NCI-H345 (cell line): ENCODE measurements at places on chromosomes 16 and 17.

- no peak for DNase-seq
Measured at GRCh38 chr16:873889-874288, 73.4 kb upstream of the GNG13 start.

DNA sequence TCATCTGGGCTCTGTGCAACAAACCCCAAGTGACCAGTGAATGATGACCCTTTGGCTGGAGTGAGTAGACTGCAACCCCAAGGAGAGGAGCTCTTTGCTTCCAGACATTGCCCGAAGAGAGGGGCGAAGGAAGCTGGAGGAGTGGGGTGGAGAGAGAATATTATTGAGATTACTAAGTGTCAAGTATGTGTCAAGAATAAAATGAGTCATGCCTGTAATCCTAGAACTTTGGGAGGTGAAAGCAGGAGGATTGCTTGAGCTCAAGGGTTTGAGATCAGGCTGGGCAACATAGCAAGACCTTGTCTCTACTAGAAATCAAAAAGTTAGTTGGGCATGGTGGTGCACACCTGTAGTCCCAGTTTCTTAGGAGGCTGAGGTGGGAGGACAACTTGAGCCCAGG, 142.0 kb upstream of the CCL2 start:
- DNase-seq, result no peak

GRCh38 chr17:69485901-69486643, 71.6 kb downstream of the MAP2K6 start:
- peak; percentile 22 for DNase-seq

- no peak for DNase-seq
Measured at GRCh38 chr16:18836702-18837101, 35.4 kb upstream of the ARL6IP1 start.

- no peak for DNase-seq
Measured at GRCh38 chr16:84050316-84050715, 7.7 kb upstream of the SLC38A8 start.

- DNase-seq, result no peak
Measured at GRCh38 chr17:16005636-16006035, 6.0 kb downstream of the TTC19 start.

DNA sequence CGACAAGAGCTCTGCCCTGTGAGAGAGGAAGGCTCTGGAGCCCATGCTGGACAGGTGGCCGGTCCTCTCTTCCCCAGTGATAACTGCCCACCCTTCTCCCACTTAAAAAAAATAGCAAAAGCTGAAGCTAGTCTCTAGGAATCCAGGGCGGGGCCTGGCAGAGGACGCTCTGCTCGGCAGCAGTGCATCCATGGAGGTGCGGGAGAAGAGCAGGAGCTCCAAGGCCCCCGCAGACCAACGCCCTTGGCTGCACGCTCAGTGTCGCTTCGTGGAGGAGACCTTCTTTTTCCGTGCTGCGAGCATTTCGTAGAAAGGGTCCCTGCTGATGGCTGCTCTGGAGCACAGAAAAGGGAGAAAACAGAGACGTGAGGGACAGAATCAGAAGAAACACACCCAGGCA, 98.6 kb upstream of the DNAH17 start:
- DNase-seq, result no peak

- no peak for DNase-seq
Measured at GRCh38 chr17:82035956-82036633, 1.4 kb downstream of the DCXR start.

DNA sequence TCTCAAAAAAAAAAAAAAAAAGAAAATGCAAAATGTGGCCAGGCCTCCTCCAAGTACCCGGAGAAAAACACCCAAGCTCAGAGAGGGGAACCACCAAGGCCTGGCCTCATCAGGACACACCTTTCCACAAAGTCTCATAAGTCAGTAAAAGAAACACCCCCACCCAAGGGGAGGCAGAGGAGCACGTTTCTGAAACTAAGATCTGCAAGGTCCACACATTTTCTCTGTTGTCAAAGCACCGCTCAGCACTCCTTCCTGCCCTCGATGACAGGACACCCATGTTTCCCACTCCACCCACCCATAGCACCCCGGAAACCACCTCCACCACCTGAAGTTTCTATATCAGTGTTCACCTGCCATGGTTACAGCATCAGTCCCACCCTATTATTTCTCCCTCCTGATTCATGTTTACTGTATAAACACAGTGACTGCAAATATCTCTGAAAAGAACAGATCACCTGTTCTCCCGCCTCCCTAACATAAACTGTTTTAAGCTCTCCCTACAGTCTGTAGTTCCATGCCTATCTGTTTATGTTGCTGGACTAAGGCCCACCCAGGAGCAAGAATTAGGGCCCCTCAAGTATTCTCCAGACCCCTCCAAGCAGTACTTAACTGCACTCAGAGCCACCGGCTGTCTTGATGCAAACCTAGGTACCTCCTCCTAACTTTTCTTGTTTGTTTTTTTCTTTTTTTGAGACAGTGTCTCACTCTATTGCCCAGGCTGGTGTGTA, 2.0 kb downstream of the CORO7 start:
- DNase-seq, result no peak

DNA sequence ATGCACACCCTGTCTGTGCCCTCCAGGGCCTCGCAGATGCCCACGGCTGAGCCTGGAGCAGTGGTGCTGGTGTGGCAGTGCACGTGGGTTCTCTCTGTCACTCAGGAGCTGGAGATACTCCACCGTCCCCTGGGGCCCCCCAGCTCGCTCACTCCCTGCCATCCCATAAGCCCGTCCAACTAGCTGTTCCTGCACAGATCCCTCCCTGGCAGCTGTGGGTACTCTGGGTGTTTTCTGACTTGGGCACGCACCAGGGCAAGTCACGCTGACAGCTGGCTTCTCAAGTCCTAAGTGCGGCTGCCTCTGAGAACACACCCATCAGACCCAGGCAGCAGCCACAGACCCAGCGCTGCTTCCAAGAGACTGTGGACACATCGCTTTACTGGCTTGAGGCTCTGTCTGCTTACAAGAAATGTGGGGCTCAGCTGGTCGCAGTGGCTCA, 25.4 kb upstream of the ITGB4 start:
- DNase-seq, result no peak

- DNase-seq, result no peak
Measured at GRCh38 chr17:17078832-17079231, 36.6 kb downstream of the MPRIP start.

GRCh38 chr17:72467841-72468653, 347.2 kb downstream of the SOX9 start:
- no peak for DNase-seq
